ENCODE measurements at places on chromosomes 11 and 22.

GRCh38 chr11:35614939-35615569 lies 3.2 kb upstream of the FJX1 start:
- DNase-seq = no peak

GRCh38 chr22:17265649-17266248 lies 46.5 kb upstream of the ADA2 start:
- DNase-seq = no peak

DNA sequence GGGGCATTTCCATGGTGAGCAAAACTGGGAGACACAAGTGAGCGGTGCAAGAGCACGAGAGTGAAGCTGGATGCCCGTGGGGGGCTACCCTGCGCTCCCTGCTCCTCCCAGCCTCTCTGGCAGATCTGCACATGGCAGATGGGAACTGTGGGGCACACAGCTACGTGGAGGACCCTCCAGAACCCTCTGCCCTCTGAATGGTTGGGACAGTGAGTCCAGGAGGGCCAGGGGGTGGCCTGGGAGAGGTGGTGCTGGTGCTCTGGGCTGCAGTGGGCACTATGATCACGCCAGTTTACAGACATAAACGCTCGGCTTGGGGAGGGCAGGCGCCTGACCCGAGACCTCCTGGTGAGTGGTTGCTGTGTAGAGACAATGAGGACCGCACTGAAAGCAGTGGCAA lies 205.9 kb downstream of the CTTN start:
- DNase-seq = no peak

DNA sequence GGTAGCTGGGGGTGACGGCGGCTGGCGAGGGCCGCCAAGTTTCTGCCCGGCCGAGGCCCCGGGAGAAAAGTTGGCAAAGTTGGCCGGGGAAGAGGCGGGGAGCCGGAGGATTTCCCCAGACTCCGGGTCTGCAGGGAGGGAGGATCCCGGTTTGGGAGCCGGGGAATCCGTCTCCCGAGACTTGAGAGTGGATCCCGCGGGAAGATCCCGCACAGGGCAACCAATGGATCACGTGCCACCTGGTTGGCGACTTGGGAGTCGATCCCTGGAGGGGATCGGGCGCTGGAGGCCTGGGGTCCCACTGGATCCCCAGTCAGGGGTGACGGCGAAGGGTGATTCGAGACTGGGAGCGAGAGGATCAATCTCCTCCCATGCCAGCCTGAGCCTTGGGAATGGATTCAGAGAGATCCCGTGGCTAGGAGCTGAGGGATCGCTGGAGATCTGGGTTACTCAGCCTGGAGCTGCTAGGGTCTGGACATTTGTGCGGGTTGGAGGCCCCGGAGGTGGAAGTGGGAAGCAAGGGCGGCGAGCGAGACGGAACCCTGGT lies 394 bp downstream of the KIAA1671 start:
- no peak for DNase-seq

DNA sequence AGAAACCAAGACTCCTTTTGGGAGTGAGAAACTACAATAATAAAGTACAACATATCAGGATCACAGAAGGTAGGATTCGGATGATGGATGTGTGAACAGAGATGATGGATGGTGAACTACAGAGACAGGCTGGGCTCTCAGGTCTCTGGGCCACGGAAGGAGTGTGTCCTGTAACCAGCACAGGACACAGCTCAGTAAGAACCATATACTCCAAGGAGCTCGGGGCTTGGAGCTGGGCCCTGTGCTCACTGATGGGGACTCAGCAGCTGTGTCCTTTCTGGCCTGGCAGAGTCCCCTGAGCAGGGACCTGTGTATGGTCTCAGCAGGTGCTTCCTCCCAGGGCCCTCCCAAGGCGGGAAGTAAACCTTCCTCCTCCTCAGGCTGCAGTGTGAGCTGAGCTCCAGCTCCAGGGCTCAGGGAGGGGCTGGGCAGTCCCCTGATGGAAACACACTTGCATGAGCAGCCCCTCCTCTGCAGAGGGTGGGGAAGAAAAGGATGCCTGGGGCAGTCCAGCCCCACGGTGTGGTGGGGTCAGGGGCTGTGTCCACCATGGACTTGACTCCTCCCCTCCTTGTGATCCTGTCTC lies 39.8 kb upstream of the TOP3B start:
- no peak for DNase-seq
